ENCODE measurements at places on chromosomes 5 and 9.

DNA sequence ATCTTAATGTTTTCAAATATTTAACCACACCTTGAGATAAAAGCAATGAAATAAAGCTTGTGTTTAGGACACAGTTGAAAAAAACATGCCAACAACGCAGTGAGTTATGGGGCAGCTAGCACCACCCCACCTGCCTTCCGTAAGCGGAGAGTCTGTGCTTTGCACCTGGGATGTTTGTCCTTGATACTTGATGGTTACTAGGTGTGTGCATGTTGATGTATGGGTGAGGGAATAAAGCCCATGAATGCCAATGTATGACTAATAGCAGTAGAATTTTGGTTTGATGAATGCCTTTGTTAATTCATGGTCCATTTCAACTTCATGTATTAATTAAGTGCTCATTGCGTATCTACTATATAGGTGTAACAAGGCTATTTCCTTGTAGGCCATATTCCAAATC is 74.0 kb downstream of the PCSK5 start:
- no peak for DNase-seq

DNA sequence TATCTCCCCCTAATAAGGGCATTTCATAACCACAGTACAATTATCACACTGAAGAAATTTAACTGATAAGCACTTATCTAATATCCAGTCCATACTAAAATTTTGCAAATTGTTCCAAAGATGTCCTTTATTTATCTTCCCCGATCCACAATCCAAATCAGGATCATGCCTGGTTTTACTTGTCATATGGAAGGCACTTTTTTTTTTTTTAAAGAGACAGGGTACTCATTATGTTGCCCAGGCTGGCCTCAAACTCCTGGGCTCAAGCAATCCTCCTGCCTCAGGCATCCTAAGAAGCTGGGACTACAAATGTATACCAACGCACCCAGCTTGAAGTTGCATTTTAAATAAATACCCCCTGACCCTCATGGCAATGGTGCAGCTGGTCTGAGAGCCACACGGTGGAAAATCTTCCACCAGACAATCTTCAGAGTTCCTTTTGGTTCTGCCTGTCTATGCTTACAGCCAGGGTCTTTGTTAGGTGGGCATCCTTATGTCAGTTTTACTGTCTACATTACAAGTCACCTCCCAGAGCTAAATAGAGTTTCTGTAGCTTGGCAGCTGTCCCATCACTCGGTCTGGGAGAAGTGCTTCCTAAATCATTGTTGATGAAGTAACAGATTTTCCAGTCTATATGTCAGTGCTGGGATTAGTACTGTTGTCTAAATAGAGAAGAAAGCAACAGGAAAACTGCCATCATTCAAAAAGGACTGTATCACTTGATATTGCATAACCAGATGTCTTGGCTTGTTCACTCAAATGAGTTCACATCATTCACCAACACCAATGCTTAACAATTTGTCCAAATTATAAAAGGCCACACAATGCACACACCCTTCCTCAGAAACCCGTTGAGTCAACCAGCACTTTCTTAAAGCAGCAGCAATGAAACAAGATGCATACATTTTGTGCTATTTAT is 26.4 kb downstream of the PTPN3 start:
- peak; percentile 16 for DNase-seq

- DNase-seq, result no peak
Observed at GRCh38 chr9:78562021-78562420, 265.1 kb downstream of the PSAT1 start.

DNA sequence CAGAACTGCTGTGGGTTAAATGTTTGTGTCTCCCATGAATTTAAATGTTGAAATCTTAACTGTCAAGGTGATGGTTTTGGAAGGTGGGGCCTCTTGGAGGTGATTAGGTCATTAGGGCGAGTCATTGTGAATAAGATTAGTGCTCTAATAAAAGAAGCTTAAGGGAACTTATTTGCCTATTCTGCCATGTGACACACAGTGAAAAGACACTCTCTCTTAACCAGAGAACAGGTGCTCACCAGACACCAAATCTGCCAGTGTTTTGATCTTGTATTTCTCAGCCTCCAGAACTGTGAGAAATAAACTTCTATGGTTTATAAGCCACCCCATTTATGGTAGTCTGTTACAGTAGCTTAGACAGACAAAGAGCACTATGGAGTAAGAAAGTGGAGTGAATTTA is 117.9 kb upstream of the SV2C start:
- DNase-seq, result no peak

- DNase-seq, result no peak
Observed at GRCh38 chr5:158724521-158725188, 375.1 kb downstream of the EBF1 start.

DNA sequence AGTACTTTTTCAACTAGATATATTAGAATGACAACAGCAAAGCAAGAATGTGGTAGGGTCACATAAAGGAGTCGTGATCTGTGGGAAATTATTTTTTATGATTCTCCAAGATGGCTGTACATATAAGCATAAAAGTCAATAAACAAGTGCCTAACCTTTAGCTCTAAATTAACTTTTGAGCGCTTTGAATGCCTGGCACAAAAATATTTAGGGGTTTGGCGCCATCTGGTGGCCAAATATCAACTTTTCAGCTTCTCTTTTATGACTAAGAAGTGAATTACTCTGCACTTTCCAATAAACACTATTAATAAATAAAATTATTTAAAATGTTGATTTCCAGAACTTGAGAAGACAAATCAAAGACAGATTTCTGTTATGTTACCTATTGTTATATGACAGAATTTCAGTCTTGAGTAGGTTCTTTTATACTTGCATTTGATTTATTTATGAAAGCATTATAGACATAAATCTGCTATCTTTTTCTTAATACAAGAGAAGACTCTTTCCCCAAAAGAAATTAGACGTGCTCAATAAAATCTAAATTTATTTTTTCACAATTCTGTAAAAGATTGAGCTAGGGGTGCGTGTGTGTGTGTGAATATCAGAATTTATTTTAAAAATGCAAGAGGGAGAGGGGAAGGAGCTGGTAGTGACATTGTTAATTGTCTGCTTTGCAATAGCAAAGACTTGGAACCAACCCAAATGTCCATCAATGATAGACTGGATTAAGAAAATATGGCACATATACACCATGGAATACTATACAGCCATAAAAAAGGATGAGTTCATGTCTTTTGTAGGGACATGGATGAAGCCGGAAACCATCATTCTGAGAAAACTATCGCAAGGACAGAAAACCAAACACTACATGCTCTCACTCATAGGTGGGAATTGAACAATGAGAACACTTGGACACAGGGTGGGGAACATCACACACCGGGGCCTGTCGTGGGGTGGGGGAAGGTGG is 36.7 kb upstream of the ARRDC3 start:
- peak; percentile 77 for DNase-seq

DNA sequence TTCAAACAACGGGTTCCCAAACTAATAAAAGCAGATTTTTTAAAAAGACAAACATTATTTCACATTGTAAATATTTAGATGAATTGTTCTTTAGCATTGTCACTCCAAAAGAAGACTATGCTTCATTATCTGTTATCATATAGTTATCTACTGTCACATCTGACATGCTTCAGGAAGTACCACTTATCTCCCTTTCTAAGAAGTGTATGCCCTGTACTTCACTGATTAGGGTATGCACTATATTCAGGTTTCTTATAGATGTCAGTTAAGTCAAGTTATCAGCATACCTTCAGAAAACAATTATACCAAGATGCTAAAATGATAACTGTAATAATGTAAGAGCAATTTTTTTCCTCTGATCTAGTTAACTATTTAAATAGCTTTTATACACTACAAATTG is 40.4 kb downstream of the LMBRD2 start:
- DNase-seq, result no peak

DNA sequence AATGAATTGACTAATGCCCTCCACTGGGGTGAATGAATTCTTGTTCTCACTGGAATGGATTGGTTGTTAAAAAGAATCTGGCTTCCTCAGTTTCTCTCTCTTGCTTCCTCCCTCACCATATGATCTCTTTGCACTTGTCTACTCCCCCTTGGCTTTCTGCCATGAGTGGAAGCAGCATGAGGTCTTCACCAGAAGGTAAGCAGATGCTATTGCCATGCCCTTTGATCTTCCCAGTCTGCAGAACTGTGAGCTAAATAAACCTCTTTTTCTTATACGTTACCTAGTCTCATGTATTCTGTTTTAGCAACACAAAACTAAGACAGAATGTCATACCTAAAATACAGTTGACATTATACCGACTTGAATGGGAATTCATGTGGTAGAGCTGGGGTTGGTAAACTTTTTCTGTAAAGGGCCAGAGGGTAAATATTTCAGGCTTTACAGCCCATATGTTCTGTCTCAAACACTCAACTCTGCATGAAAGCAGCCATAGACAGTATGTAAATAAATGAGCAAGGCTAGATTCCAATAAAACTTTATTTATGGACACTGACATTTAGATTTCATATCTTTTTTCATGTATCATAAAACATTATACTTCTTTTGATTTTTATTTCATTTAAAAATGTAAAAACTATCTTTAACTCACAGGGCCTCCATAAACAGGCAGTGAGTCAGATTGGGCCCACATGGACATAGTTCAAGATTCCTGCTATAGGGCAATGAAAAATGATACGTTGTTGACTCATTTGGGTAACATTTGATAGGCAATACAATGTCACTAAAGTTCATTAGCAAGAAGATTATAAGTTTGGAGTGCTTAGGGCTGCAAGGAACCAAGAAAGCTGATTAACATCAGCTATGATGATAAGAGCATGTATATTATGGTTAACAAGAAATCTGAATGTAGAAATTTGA is 79.4 kb upstream of the TLE4 start:
- DNase-seq, result no peak

DNA sequence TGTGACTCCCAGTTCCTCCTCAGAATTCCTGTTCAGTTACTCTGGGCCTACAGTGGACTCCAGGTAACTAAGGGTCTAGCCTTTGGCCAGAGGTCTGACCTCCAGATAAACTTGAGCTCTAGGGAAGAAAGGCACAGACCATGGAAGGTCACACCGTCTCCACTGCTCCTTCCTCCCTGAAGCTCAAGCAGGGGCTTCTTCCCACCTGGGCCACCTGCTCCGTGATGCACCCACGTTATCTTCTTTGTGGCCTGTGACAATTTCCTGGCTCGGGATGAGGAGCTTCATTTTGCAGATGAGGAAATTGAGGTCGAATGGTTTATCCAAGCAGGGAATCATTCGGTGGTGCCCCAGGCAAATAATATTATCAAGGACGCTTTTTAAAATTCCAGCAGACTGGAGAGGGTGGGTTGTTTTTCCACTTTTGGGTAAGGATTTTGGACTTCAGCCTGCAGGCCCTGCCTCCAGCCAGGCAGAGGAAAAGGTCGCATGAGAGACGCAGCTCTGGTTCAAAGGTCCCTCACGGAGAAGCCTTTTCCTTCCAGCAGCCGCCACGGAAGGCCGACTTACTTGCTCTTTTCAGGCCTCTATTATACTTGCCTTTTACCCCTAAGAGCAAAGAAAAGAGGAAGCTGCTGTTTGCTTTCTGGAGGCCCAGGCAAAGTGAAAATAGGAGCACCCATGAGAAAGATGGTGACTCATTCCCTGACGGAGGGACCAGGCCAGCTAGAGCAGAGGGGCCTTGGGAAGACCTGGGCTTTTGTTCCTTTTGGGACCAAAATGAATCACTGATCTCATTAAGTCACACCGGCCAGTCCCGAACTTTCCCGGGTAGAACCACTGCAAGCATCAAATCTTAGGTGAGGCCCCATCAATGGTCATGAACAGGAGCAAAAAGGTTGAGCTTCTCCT is 22.8 kb upstream of the DUSP1 start:
- DNase-seq, result peak; percentile 61

DNA sequence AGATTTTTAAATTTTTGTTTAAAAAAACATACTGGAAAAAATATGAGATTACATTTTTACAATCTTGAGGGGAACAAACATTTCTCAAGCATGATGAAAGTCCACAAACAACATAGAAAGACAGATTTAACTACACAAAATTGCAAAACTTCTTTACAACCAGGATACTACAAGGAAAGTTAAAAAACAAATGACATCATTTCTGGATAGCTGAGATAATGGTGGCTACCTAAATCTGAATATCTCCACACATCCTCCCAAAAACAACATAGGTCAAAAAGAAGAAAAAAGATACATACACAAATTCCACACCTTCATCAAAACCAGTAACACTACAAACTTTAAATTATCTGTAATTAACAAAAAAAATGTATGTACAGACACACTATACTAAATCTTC is 120.8 kb upstream of the TNPO1 start:
- no peak for DNase-seq

DNA sequence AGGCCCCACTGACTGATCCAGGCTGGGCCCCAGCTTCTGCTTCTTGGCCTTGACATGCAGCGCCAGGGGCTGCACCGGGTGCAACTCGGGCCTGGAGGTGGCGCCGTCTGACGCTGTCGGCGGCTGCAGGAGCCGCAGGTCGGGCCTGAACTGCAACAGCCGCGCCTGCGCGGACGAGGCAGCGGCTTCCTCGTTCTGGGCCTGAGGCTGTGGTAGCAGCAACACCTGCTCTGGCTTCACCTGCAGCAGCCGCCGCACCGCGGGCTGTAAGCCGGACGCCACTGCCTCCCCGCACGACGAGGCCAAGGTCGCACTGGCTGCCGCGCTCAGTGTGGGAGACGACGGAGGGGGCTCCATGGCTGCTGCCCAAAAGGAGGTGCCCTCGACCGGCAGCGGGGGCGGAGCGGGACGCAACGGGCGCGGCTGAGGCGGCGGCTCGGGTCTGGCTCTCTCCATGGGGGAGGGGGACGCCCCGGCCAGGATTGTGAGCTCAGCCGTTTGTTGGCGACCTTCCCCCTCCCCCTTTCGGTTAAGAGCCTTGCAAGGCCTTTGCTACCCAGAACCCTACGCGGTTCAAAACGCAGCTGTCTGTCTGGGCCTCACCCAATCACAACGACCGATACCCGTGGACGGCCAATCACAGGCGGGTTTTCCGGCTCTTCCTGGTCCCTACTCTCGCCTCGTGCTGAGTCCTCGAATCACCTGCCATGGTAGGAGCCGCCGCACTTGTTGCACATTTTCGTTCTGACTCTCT is 438 bp downstream of the SOX30 start:
- DNase-seq, result peak; percentile 53

GRCh38 chr5:180007582-180007981 is 64.0 kb downstream of the RNF130 start:
- no peak for DNase-seq

GRCh38 chr5:154756868-154757813 is 2.0 kb downstream of the LARP1 start:
- peak; percentile 38 for DNase-seq

DNA sequence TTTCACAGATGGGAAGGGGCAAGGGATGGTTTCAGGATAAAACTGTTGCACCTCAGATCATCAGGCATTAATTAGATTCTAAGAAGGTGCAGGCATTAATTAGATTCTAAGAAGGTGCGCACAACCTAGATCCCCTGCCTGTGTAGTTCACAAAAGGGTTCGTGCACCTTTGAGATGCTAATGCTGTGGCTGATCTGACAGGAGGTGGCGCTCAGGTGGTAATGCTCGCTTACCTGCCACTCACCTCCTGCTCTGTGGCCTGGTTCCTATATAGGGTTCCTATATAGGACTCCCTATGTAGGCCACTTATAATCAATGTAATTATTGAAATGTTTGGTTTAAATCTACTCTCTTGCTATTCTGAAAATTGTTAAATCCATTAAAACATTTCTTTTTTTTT is 171.0 kb downstream of the MSX2 start:
- no peak for DNase-seq

GRCh38 chr9:76302543-76302942 is 91.7 kb downstream of the RFK start:
- no peak for DNase-seq
